Activated naive CD8-positive, alpha-beta T cell treated with anti-CD3 and anti-CD28 coated beads, Interleukin-2, amount 50 U/mL, for 24 hours (primary cell): ENCODE measurements at places on chromosomes 5 and 9.
A peak's percentile ranks its signal among the peaks of the same experiment; 100 is the strongest.

DNA sequence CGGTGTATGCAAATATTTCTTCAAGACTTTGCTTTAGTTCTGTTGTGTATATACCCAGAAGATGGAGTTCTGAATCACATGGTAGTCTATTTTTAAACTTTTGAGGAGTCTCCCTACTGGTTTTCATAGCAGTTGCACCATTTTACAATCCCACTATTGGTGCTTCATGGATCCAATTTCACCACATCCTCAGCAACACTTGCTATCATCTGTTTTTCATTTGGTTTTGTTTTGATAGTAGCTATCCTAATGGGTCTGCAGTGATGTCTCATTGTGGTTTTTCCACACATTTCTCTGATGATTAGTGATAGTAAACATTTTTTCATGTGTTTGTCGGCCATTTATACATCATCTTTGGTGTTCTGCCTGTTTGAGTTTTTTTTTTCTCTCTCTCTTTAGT lies 1339.3 kb downstream of the EFNA5 start:
- no peak for DNase-seq

DNA sequence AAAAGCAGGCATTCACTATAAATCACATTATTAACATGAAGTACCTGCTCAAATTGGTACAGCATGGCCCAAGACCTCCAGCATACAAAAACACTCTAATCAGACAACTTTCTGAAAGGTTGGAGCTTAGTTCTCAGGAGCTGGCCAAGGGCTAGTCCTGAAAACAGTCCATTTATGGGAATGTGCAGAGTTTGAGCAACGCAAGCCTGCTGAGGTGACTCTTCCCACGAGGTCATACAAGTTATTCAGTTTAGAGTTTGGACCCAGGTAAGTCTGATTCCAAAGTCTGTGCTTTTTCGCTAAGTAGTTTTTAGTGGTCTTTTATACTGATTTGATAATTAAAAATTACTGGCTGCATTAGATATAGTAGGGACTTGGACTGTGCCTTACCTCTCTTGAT lies 52.6 kb downstream of the AP3S1 start:
- DNase-seq = no peak

- DNase-seq = no peak
Measured at GRCh38 chr5:122751293-122751782, 23.5 kb upstream of the SNX2 start.

- DNase-seq = no peak
Measured at GRCh38 chr9:111450124-111450523, 34.1 kb downstream of the ECPAS start.

DNA sequence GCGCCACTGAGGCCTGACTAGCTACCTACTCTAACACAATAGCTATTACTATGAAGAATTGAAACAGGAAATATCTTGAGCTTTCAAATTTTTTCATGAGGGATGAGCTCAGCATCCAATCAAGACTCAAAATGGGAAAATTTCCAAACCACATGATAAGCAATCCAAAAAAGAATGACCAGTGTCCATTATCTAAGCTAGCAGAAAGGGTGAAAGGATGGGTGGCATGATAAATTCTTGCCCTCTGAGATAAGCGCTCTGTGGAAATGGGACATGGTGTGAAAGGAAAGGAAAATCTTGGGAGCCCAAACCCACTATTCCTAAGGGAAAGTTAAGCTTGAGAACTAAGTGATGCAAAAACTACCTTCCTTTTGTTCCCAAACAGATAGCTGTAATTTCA lies 170.2 kb upstream of the NREP start:
- no peak for DNase-seq

GRCh38 chr9:6645355-6646292 lies at the start of gene GLDC:
Gene GLDC, minus strand, starts transcription at chr9:6645729. Its CDS starts 230 bp downstream, at chr9:6645499.
- peak; percentile 32 for DNase-seq

- no peak for DNase-seq
Measured at GRCh38 chr5:142831009-142831383, 60.8 kb downstream of the ARHGAP26 start.

- DNase-seq = no peak
Measured at GRCh38 chr5:156400231-156400986, 73.4 kb downstream of the SGCD start.

DNA sequence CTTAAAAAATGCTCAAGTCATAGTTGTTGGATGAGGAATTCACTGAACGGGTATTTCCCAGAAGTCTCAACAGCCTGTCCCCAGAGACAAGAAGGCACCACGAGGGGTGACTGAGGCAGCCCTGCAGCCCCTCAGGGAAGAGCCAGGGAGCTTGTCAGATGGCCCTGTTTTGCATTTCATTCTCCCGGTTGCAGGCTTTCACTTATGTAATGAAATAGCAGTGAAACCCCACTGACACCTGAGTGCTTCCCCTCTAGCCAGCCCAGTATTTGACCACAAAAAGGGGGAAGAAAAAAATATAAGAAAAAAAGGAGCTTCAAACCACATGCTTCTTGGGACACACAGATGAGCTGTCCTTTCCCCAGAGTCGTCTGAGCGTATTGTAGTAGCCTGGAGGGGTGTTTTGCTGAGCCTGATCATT lies 75.3 kb upstream of the IL12B start:
- no peak for DNase-seq
